ENCODE measurements at places on chromosomes 1 and 21.

DNA sequence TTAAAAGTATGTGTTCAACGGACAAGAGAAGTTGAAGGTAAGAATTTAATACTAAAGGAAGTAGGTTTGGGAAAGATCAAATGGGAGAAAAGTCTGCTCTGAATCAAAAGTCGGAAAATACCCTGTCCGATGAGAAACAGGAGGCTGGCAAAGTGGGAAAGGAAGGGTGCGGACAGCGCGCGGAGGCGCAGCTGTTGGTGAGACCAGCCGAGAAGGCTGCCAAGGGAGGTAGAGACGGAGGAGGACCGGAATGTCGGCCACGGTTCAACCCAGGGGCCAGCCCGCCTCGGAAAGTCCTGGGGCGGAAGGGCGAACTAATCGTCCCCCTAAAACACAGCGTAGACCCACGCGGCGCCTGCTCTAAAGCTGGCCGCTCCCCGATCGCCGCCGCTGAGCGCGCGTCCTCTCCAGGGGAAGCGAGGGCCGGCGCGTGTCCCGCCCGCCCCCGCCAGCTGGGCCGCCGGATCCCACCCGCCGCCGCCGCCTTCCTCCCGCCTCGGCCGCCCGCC lies 639 bp upstream of the SPATA1 start:
- DNase-seq, result no peak

- no peak for DNase-seq
These were observed 388.8 kb downstream of the NTNG1 start for GRCh38 chr1:107529511-107530149.

GRCh38 chr1:59177756-59178155 lies 119.1 kb upstream of the FGGY start:
- no peak for DNase-seq

DNA sequence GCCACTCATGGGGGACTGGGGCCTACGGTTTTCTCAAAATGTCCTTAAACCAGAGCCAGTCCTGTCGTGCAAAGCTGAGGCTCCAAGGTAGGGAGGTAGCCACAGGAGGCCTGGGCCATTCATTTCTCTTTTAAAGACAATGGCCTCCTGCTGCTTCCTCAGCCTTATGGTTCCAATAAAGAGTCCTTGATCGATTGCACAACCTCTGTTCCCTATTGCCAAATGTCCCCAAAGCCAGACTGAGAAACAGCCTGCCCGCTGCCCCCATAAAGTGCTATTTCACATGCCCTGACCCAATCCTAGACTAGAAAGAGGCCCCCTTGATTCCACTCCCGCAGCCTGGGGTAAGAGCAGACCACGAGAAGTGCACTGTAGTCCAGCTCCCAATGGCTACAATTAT lies 166.7 kb downstream of the CLIC6 start:
- DNase-seq, result no peak

DNA sequence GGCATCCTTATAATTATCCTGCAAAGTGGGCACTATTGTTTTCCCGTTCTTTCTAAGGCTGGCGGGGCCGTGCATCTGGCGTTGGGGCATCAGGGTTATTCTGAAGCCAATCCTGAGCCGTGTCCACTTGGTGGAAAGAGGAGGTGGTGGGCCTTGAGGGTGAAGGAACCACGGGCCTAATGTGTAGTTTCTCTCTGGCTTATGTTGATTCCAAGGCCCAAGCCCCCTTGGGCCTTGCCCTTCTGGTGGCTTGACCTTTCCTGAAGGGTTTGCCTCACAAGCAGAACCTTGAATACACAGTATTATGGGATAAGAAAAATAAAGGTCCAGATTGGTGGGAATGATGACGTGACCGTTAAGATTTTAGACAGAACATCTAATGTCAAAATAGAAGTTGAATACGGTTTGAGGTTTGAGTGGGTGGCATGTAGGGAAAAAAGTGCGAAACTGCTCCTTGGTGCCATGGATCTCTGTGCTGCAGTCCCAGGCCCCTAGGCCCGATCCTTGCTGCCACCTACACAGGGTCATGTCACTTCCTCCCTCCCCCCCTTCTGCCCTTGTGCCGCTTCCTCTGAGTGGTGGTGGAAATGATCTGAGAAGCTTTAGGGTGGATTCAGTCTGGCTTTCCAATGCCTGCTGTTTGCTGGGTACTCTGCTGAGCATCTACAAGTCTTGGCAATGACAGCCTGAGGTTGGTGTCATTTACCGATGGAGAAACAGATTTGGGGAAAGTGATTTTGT lies 90.5 kb downstream of the PRDM2 start:
- DNase-seq, result no peak
